ENCODE measurements at places on chromosomes 3 and 15. TPM values are rescaled to one million over a fixed set of nuclear protein-coding genes. Genes with fewer than 3 reads are reported as not detected.

The GRAMD1C gene
- total RNA-seq: 0.70 TPM

The DAZL gene
- total RNA-seq: not detected

The RNF13 gene
- 31.3 TPM for total RNA-seq

GRCh38 chr3:24149032-24149431 is 203.9 kb downstream of the NR1D2 start:
- DNase-seq: no peak

DNA sequence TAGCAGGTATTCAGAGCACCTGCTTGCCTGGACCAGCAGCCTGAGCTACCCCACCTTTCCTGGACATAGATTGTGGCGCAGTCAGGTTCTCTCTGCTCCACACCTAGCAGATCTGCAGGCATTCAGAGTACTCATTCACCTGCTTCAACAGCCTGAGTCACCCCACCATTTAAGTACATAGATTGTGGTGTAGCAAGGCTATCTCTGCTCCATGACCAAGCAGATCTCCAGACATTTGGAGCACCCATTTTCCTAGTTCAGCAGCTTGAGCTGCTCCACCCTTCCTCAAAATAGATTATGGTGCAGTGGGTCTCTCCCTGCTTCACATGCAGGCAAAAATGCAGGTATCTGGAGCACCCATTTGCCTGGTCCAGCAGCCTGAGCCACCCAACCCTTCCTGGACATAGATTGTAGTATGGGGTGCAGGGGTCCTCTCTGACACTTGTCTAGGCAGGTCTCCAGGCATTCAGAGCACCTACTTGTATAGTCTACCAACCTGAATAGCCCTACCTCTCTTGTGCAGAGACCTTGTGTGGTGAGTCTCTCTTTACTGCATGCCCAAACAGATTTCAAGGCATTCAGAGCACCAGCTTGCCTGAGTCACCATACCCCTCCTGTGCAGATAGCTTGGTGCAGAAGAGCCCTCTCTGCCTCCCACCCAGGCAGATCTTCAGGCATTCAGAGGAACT is 466.0 kb upstream of the THBS1 start:
- no peak for DNase-seq

GRCh38 chr3:177145381-177145780 is 51.9 kb downstream of the TBL1XR1 start:
- DNase-seq: no peak

Data from activated CD8-positive, alpha-beta T cell treated with anti-CD3 and anti-CD28 coated beads, Interleukin-2, amount 10 ng/mL, durations not matched to agents 7 days and 5 days (primary cell).